Activated CD4-positive, alpha-beta T cell treated with anti-CD3 and anti-CD28 coated beads, Interleukin-2, amount 10 ng/mL, durations not matched to agents 7 days and 5 days (primary cell): ENCODE measurements at places on chromosomes 16 and 17.

DNA sequence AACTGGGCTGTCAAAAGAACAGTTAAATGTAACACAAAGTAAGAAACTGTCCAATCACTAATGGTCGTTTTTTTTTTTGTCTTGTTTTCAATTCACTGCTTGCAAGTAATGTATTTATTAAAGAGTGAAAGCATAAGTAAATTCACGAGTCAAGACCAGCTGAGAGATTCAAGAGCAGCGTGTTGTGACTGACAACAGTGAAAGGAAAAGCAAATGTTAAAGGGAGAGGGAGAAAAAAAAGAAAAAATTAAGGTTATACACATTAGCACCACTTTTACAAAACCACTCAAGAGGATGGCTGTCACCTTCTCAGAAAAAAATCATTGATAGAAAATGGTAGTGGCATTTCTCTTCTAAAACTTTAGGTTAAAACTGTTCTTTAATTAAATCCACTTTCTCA is 36.1 kb downstream of the GPATCH8 start:
- no peak for DNase-seq
- H3K27ac ChIP-seq, result no peak overlapping the region
- H3K4me3 ChIP-seq, result no peak overlapping the region
- H3K4me1 ChIP-seq, result peaks cover 18% of the 10 kb centered on the region
- H3K36me3 ChIP-seq, result peaks cover 26% of the 10 kb centered on the region

- H3K4me1 ChIP-seq, result peaks cover 62% of the 10 kb centered on the region
- H3K4me3 ChIP-seq, result peak overlapping the region; percentile 65
- DNase-seq, result no peak
- H3K27ac ChIP-seq, result peak overlapping the region; percentile 14
- peaks cover 4% of the 10 kb centered on the region for H3K27me3 ChIP-seq
- H3K36me3 ChIP-seq, result peaks cover 2% of the 10 kb centered on the region
Observed at GRCh38 chr16:50694206-50694605, 800 bp downstream of the NOD2 start.

GRCh38 chr16:65244787-65245186 is 122.9 kb upstream of the CDH11 start:
- no peaks in the 10 kb centered on the region for H3K4me1 ChIP-seq
- H3K36me3 ChIP-seq, result no peaks in the 10 kb centered on the region
- no peak overlapping the region for H3K4me3 ChIP-seq

- H3K4me3 ChIP-seq, result no peak overlapping the region
- H3K4me1 ChIP-seq, result no peaks in the 10 kb centered on the region
- peaks cover 57% of the 10 kb centered on the region for H3K36me3 ChIP-seq
- no peak for DNase-seq
- H3K27ac ChIP-seq, result no peak overlapping the region
Observed at GRCh38 chr16:74456290-74456625, 35.0 kb upstream of the CLEC18B start.

- H3K36me3 ChIP-seq, result peaks cover 8% of the 10 kb centered on the region
- peak; percentile 43 for DNase-seq
Observed at GRCh38 chr16:31333686-31334649, 21.0 kb upstream of the ITGAX start.
